ENCODE measurements at places on chromosomes 6 and 20.
A peak's percentile ranks its signal among the peaks of the same experiment; 100 is the strongest.

- no peak for DNase-seq
Measured at GRCh38 chr20:62980970-62981369, 25.8 kb downstream of the BHLHE23 start.

DNA sequence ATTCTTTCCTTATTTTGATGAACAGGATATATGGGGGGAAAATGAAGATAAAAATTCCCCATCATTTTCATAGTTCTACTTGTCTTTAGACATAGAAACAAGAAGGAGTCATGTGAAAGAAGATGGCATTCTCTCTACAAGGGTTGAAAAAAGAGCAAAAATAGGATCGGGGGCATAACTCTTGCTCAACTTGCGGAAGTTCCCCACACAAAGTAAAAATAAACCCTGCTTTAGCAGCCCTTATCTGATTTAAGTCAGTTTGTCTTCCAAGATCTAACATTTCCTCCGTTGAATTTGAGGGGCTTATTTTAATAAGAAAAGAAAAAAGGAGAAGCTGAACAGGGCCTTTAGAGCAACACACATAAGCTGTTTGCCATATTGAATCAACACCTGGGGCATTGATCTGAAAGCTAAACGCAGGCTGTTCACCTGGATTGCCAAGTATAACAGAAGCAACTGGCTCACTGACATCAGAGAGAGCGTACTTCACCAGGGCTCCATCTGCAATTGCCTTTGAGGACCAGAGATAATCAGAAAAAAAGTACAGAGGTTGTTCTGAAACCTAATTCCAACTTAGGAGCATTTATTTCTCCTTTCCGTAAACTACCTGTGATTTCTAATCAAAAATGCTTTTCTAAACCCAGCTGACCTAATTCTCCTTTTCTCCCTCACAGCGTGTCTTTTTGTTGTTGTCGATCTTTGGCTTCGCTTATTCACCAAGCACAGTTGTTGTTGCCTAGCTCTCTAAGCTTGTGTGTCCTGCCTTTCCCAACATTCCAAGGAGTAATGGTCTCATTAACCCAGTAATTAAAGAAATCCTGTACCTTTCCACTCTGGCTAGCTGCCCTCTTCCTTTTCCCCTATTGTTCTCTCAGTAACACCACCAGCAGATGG, 568.0 kb downstream of the KIF16B start:
- DNase-seq: no peak

GRCh38 chr6:89269981-89270380, 45.1 kb downstream of the GABRR2 start:
- DNase-seq: no peak

GRCh38 chr6:75296811-75297779, 12.5 kb upstream of the TMEM30A start:
- DNase-seq: peak; percentile 70

DNA sequence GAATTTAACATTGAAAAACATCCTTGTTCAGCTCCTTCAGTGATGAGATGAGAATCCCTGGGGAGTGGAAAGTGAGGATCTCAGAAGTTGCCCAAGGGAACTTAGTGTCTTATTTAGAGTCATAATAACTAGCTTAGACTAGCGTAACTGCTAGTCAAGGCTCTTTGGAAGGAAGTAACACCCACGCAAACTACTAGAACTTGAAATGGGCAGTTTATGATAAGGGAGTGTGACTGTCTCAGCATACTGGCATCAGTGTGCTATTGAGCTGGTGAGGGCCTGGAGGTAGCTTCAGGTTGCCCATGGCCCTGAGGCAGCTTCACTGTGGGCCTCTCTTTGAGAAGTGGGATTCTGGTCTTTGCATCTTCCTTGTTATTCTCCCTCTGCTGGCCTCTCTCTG, 40.1 kb downstream of the SLX4IP start:
- no peak for DNase-seq

DNA sequence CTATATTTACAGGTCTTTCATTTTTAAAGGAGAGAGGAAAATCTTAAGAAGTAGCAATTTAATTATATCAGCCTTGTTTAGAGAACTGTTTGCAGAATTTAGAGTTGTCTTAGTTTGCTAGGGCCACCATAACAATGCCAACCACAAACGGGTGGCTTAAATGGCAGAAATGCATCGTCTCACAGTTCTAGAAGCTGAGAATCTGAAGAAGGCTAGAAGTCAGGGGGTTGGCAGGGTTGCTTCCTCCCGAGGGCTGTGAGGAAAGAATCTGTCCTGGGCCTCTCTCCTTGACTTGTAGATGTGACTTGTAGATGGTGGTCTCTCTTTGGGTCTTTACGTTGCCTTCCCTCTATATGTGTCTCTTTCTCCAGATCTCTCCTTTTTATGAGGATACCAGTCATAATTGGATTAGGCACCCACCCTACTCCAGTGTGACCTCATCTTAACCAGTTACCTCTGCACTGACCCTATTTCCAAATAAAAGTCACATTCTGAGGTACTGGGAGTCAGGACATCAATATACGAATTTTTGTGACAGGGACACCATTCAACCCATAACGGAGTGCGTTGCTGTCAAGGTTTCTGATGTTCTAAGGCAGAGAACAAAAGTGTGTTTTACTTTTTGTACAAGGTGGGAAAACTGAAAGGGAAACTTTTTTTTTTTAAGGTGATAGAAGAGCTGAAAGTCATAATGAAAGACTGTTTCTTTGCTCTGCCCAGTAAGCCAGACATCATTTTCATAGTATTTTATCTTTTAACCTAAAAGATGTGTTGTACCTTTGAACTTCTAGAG, 84.4 kb downstream of the SAMD3 start:
- no peak for DNase-seq

- DNase-seq: no peak
Measured at GRCh38 chr6:135183002-135183531, 2.0 kb downstream of the MYB start.

GRCh38 chr20:41111578-41111951, 25.8 kb upstream of the PLCG1 start:
- DNase-seq: no peak

GRCh38 chr6:125729983-125730382, 19.4 kb upstream of the HEY2 start:
- no peak for DNase-seq

DNA sequence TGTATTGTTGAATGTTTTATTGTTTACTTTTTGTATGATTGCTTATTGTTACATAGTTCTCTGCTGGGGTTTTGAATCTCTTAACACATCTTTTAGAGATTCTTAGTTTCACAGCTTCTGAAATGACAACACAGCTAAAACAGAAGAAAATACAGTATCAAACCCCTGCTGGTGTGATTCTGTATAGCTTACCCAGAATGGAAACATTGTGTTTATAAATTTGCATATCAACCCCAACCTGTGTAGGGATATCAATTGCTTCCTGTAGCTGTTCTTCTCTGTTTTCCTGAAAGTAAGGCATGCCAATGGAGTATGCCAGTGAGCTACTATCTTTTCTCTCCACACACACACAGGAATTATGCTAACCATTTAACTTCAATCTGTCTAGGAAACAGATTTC, 64.3 kb upstream of the ID4 start:
- no peak for DNase-seq

GRCh38 chr20:58109126-58109880, 119.2 kb downstream of the ANKRD60 start:
- DNase-seq: peak; percentile 75

GRCh38 chr6:71533939-71534379, 245.3 kb downstream of the OGFRL1 start:
- DNase-seq: peak; percentile 41

GRCh38 chr6:152063170-152063921, 255.9 kb downstream of the ESR1 start:
- DNase-seq: no peak

- no peak for DNase-seq
Measured at GRCh38 chr6:109456111-109456583, 575 bp upstream of the MICAL1 start.

GRCh38 chr20:8661229-8661952, 407.5 kb upstream of the PLCB4 start:
- no peak for DNase-seq

DNA sequence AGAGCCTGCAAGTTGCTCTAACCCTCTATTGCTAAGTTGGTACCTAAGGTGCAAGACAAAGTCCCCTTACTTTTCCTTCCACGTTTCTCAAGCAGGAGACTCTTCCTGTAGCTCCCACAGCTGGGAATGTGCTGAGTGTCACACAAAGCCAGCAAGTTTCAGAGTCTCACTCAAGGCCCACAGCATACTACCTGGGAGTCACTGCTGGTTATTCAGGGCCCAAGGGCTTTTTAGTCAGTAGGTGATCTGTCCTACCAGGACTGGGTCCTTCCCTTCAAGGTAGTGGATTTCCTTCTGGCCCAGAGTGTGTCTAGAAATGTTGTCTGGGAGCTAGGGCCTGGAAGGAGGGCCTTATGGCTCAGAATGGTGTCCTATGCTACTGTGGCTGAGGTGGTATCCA, 261.9 kb upstream of the CITED2 start:
- DNase-seq: no peak

GRCh38 chr6:5179917-5180316, 80.8 kb downstream of the LYRM4 start:
- DNase-seq: peak; percentile 22

DNA sequence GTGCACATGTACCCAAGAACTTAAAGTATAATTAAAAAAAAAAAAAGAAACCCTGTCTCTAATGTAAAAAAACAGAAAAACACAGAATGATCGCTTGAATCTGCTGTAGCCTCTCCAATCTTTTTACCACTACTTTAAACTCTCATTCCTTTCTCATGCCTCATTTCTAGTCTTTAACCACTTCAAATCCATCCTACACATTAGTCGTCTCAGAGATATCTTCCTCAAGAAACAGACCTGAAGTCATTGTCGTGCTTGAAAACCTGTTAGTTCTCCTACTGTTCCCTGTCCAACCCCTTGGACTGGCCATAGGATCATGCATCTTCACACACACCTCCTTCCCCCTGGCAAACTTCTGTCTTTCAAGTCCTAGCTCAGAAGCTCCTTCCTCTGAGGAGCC, 112.1 kb upstream of the BCLAF1 start:
- peak; percentile 45 for DNase-seq

GRCh38 chr6:34583861-34584604, 27.9 kb upstream of the SPDEF start:
- DNase-seq: no peak

- DNase-seq: peak; percentile 91
Measured at GRCh38 chr6:7758456-7758855, 32.6 kb downstream of the BMP6 start.

DNA sequence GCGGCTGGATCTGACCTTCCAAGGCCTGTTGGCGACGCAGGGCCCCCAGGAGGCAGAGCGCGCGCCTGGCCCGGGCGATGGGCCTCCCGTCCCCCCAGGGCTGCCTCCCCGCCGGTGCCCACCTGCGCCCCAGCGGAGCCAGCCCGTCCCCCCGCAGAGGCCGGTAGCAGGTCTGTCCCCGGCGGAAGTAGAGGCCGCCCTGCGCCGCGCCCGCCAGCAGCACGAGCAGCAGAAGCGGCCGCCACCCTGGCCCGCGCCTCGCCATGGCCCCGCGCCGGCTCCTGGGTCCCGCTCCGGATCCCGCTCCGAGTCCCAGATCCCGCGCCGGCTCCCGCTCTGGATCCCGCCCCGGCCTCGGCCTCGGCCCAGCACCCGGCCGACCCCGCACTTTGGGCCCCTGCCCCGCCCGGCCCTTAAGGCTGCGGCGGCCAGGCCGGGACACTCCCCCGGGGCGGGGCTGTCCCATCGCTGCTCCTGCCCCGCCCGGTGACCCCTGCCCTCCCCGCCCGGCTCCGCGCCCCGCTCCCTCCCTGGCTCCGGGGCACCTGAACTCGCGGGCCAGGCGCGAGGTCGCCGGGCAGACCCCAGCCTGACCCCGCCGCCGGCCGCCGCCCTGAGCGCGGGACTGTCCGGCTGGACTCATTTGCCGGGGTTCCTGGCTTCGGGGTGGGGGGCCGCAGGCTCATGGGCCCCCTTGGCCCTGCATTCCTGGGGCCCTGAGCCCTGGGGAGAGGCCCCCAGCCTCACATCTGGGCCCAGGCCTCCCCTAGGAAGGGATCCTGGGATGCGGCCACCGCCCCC, at the start of gene CTSZ:
Gene CTSZ, minus strand, starts transcription at position 391 of the 801 bp plus-strand sequence. Its CDS starts 126 bp downstream, at position 265.
- DNase-seq: peak; percentile 53

- no peak for DNase-seq
Measured at GRCh38 chr20:33127422-33128097, 40.4 kb upstream of the BPIFA2 start.

DNA sequence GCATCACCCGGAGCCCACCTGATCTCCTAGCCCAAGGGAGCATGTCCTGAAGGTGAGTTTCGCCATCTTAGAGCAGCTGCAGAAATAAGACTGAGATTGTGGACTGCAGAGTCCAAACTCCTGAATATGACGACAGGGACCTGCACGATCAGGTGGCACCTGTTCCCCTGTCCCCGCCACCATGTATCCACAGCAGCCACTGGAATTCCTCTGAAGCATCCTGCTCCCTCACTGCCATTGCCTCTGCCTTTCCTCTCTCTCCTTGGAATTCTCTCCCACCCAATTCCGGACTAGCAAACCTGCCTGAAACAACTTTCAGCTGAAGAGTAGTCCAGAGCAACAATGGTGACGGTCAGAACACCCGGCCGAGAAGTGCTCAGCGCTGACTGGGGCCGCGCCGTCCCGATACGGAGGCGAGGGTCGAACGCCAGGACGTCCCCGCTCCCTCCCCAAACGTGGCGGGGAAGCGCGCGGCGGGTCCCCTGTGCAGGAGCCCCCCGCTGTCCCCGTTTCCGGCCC, 694 bp upstream of the FAM120B start:
- DNase-seq: no peak

GRCh38 chr20:47785311-47785853, at the start of gene SULF2:
TSS of gene SULF2 (minus strand) at chr20:47785481. CDS start at chr20:47757363, 28,118 bp downstream.
- DNase-seq: peak; percentile 46

DNA sequence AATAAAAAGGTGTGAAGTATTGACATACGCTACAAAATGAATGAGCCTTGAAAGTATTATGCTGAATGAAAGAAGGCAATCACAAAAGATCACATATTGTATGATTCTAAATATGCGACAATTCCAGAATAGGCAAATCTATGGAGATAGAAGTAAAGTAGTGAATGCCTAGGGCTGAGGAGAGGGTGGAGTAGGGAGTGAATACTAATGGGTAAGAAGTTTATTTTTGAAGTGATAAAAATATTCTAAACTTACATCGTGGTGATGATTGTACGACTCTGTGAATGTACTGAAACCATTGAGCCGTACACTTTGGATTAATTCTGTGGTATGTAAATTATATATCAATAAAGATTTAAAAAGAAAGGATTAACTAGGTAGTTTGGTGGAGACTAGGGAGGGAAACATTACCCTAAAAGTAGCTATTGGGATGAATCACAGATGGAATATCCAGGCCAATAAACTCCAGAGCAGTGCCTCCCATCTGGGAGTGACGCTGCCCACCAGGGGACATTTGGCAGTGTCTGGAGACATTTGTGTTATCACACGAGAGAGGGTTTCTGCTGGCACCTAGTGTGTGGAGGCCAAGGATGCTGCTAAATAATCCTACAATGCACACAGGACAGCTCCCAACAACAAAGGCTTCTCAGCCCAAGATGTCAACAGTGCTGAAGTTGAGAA, 214.2 kb upstream of the PCSK2 start:
- no peak for DNase-seq

Measured in EH (cell line).